Thymus (tissue), 14 donors: ENCODE measurements at places on chromosomes 4 and X. TPM values are rescaled to one million over a fixed set of nuclear protein-coding genes. Genes with fewer than 3 reads are reported as not detected.

The SPANXN4 gene
- total RNA-seq, result not detected

The VMA21 gene
- 21.9 TPM for total RNA-seq

The UVSSA gene
- 3.9 TPM for total RNA-seq

The CFAP299 gene
- 1.0 TPM for total RNA-seq

The TRIM2 gene
- 5.0 TPM for total RNA-seq

The MYOZ2 gene
- 0.33 TPM for total RNA-seq
